GM18507 (cell line): ENCODE measurements at places on chromosomes 16 and 17.

DNA sequence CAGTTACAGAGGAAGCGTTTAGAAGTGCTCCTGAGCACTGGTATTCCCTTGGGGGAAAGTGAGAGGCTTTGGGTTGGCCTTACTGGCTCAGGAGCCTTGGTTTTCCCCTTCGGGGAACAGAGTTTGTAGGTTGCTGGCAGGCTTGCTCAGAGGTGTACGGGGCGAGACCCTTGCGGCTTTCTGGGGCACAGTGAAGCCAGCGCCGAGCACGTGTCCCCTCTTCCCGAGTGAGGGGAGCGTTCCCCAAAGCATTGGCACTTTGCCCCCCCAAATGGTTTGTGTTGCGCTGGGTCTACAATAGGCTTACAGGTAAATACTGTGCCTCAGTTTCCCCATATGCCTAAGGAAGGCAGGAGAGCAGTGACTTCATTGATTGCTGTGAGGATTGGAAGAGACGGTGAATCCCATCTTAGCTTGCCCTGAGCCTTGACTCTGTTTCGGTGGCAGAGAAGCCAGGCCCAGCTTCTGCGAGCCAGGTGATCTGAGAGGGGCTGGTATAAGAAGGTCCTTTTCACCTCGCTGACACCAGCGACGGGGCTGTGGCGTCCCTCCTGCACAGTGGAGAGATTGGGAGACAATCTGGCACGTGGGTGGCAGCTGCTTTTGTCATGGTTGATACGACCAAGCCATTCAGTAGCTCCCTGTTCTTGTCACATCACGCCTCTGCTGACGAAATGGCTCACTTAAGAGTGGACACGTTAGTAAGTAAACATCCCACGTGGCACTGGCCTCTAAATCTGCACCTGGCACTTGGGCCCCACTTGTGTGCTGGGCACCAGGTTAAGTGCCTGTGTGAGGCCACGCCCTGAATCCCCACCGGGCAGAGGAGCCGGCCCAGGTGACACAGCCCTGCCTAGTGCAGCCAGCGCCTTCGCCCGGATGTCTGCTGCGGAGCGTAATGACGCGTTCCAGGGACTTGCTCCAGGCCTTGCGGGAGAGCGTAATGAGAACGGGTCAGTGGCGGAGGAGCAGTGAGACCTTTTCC, 55.0 kb downstream of the MEAK7 start:
- no peak for DNase-seq

- DNase-seq, result peak; percentile 90
Observed at GRCh38 chr17:49361902-49362722, at the start of gene ZNF652. ZNF652 (minus strand) TSS chr17:49362250; CDS start chr17:49317725, 44,525 bp downstream.

GRCh38 chr17:74670329-74670728, 42.4 kb downstream of the CD300LF start:
- no peak for DNase-seq

DNA sequence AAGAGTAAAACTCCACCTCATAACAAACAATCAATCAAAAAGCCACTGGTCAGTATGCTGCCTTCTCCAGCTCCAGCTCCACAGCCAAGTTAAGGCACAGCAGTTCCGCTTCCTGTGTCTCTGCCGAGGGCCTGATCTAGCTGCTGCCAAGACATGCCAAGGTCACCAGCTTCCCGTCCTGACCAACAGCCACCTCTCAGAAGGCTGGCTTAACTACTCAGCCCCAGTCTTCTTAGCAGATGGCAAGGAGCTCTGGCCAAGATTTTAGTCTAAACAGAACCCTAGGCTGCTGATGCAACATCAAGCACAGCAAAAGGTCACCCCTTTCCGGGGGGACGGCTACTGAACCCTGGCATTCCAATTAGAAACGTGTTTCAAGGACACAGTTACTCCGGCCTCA, 17.7 kb upstream of the MNT start:
- DNase-seq, result no peak

DNA sequence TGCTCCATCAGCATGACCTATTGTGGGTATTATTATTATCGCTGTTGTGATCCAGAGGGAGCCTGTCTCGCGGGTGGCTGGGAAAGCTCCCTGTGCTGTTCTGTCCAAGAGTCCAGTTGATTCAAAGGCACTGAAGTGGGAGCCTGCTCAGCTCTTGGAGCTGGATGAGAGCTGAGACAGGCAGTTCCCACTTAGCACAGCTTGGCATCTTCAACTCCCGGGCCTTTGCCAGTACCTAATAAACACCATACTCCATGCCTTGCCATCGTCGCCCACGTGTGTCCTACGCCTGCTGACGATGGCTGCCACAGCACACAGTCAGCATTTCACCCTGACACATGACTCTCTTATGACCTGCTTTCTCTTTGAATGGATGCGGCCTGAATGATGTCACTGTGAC, 32.6 kb downstream of the RTN4RL1 start:
- no peak for DNase-seq

- DNase-seq, result no peak
Observed at GRCh38 chr17:29596811-29597210, 3.9 kb downstream of the ANKRD13B start.

GRCh38 chr16:2223942-2224486, 623 bp downstream of the E4F1 start:
- no peak for DNase-seq

DNA sequence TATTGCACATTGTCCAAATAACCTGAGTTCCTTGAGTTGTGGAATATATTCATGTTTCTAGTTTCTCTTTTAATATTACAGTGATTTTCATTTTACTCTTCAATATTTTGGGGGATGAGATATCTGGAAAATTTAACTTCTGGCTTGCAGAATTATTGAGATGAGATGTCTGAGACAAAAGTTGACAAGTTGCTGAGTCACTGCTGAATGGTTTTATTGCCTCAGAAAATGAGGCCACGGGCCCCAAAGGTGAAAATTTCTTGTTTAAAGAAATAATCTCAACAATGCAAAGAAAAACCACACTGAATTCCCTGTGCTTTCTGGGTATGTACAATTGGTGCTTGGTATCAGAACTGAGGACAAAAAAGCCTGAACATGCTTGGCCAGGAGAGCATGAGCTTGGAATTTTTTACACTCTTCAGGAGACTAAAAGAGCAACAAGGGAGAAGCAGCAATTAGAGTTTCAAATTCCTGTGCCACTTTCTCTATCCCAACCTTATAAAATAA, 129.2 kb upstream of the TOM1L1 start:
- no peak for DNase-seq

DNA sequence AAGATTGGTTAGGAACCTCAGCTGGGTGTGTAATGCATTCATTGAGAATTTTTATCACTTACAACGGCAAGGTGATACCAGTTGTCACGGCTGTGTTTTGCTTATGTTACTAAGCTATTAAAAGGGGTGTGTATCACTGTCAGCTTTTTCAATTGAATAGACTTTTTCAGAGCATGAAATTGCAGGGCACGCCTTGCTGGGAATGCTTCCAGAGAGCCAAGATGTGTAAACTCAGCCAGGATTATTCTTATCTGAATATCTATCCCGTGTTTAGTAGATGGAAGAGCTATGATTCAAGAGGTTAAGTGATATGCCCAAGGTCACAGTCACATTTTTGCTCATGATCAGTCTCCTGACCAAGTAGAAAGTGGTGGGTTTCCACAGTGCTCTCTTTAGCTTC, 6.6 kb upstream of the TEKT3 start:
- DNase-seq, result no peak

DNA sequence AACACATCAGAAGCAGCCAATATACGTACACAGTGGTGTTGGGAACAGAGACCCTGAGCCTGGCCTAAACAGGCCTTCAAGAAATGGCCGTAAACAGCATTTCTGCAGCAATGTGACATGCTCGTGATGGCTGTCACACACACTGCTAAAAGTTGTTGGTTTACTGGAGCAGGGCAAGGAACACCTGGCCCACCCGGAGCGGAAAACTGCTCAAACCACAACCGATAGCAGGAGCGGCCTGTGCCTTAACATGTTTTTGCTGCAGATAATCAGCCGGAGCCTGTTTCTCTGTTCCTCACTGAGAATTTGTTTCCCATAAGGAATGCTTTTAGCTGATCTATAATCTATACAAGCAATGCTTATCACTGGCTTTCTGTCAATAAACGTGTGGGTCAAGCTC, 6.0 kb upstream of the DPEP1 start:
- no peak for DNase-seq

- DNase-seq, result no peak
Observed at GRCh38 chr17:69692171-69692570, 277.7 kb downstream of the MAP2K6 start.
